ENCODE measurements at places on chromosomes 13 and 19. TPM values are rescaled to one million over a fixed set of nuclear protein-coding genes. Genes with fewer than 3 reads are reported as not detected.
A peak's percentile ranks its signal among the peaks of the same experiment; 100 is the strongest.

CILP2 gene
- total RNA-seq: 0.17 TPM

PRR12 gene
- total RNA-seq: 47.1 TPM

ONECUT3 gene
- total RNA-seq: not detected

GRCh38 chr13:92177966-92178365, 779.5 kb downstream of the GPC5 start:
- no peak for DNase-seq

- DNase-seq: no peak
These were observed 61.4 kb downstream of the RFX2 start for GRCh38 chr19:6048793-6049405.

- DNase-seq: no peak
These were observed 310.5 kb downstream of the ATP8A2 start for GRCh38 chr13:25682276-25682675.

GRCh38 chr19:39209196-39209595, 5.1 kb upstream of the SYCN start:
- no peak for DNase-seq

DNA sequence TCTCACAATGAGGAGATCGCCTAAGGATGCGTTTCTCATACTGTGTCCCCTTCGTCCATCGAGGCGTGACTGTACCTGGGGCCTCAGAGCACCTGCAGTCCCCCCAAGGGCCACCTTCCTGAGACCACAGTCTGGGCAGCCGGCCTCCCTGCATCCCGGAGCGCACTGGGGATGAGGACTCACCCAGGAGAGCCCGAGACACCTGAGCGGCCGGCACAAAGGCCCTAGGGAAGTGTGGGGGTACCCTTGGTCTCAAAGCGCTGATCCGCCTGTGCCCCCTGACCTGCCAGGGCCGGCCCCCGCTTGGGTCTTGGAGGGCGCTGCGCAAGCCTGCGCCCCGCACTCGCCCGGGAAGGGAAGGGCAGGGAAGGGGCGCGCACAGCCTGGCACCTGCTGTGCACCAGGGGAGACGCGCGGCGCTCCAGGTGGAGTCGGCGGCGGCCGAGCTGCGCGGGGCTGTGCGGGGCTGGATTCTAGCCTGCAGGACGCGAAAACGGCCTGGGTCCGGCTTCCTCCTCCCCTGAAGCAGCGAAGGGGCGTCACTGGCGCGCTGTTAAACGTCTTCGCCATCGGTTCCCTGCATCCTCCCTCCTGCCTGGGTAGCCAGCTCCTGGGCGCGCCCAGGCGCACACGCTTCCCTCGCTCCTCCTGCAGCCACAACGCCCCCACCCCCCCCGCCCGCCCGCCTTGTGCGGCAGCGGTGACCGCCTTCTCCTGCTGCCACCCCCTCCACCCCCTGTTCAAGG, 13.6 kb upstream of the USP29 start:
- DNase-seq: no peak

DNA sequence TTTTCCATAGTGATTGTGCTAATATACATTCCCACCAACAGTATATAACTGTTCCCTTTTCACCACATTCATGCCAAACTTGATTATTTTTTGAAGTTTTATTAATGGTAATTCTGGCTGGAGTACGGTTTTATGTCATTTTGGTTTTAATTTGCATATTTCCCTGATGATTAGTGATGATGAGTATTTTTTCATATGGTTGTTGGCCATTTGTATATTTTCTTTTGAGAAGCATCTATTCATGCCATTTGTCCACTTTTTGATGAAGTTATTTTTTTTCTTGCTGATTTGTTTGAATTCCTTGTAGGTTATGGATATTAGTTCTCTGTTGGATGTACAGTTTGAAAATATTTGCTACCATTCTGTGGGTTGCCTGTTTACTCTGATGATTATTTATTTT, 484.4 kb upstream of the SPRY2 start:
- DNase-seq: no peak

DNA sequence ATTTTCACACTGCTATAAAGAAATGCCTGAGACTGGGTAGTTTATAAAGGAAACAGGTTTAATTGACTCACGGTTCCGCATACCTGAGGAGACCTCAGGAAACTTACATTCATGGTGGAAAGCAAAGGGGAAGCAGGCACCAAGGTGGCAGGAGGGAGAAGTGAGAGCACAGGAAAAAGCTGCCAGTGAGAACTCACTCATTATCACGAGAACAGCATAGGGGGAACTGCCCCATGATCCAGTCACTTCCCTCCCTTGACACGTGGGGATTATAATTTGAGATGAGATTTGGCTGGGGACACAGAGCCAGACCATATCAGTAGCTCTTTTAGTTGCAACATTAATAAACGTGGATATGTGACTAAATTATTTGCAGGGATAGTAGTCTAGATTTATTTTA, 4.3 kb upstream of the KCTD4 start:
- no peak for DNase-seq

DNA sequence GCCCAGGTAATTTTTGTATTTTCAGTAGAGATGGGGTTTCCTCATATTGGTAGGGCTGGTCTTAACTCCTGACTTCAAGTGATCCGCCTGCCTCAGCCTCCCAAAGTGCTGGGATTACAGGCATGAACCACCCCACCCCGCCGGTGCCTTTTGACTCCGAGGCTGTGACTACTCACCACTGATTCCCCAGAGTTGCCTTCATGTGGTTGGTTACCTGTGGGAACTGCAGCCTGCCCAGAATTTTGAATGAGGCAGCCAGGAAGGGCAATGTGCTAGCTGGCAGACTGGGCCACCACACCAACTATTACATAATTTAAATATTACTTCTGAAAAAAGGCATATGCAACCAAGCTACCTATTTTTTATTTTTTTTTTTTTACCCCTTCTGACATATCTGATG, 42.8 kb downstream of the N4BP2L2 start:
- no peak for DNase-seq

DNA sequence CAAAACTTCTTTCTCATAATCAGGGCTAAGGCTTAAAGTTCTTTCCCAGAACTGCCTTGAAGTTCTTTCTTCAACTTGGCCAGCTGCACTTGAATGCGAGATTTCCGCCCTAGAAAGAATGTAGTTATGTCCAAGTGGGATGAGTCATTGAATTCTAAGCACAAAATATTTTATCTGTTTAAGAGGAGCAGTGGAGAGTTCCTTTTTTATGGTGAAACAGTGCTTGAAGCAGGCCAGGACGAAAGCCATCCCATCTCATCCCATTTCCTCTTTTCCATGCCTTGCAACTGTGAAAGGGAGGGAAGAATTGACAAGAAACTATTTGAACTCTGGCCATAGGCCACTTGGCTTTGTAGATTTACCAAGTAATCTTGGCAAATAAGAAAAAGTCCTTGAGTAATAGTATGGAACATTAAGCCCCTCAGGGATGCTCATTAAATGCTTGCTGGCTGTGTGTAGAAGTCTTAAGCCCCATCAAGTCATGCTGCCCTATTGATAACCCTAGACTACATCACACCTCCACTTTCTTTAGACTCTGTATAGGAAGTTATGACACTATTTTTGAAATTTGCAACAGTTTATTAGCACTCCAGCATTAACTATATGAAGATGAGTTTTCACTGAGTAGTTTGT, 174.5 kb downstream of the KCTD12 start:
- no peak for DNase-seq

DNA sequence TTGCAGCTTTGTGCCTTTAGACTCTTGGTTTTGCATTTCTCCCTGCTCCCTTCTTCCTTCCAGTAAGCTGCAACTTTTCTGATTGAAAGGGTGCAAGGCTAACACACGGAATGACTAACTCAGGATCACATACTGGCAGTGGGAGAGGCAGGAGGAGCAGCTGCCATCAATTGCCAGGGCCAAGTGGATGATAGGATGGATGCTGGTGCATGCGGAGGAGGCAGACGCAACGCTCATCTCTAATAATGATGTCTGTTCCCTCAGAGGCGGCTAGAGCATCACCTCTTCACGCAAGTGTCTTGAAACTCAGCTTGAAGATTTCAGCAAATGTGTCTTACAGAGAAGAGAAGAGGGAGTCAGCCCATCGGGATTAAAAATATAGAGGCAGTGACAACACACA, 49.5 kb upstream of the TPM4 start:
- no peak for DNase-seq

DNA sequence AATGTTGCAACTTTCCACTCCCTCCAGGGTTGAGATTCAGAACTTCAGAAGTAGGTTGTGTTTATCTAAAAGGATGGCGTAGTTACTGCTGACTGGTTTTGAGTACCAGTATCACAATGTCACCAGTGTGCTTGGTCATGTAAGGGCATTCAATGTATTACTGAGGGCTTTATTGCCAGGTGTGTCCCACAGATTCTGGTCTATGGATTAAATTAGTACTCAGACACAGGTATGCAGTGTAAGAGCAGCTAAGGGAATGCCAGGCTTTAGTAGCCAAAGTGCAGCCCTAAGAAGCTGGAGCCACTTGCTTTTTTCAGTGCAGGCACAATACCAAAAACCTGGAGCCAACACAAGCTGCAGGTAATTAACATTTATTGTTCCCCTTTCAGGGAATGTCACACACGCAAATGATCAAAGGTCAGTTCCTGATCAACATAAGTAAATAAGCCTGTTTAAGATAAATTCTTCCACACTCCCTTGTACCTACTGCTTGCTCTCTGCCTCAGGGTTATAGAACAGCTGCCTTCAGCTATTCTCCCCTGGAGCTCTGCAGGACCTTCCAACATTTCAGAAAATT, 130.1 kb upstream of the ZNF91 start:
- DNase-seq: no peak

DNA sequence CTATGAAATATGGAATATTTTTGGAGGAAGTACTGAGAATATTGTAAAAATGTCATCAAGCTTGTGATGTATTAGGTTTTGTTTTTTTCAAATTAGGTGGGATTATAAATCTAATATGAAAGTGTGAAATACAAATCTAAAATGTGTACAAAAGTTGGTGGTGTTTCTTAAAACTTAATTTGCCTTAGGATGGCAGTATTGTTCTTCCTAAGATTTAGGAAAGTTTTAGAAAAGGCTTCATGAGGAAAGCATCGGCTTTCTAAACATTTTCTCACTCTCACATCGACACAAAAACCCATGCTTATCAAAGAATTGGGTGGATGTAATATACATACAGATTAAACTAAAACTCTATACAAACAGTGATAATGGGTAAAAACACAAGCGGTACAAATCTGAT, 972.0 kb upstream of the PCDH20 start:
- DNase-seq: no peak

DNA sequence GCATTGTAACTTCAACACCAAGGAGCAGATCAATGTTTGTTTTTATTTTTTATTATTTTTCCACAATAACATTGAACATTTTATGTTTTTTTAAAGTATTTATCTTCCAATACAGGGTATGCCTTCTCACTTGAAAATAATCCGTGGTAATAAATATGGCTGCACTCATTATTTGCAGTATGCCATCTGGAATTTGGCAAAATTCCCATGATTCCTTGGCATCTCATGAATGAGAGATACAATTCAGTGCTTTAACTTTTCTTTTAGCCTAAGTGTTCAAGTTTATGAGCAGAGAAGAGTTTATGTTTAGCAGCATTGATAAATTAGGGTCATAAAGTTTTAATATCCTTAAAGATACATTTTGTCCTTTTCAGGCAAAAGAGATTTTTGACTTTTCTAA, 1109.6 kb upstream of the ATXN8OS start:
- DNase-seq: no peak

DNA sequence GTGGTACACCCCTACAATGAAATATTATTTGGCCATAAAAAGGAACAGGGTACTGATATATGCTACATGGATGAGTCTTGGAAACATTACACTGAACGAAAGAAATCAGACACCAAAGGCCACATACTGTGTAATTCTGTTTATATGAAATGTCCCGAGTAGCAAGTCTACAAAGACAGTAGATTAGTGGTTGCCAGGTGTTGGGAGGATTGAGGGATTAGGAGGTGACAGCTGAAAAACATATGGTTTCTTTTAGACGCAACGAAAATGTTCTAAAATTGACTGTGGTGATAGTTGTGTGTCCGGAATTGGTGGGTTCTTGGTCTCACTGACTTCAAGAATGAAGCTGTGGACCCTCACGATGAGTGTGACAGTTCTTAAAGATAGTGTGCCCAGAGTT, 35.1 kb downstream of the IL17D start:
- DNase-seq: no peak

- DNase-seq: no peak
These were observed 1420.8 kb upstream of the SLC10A2 start for GRCh38 chr13:104487006-104487405.

- peak; percentile 99 for DNase-seq
These were observed at the start of gene FBXW9 for GRCh38 chr19:12696366-12697335. Gene FBXW9 (minus strand): TSS chr19:12696631. CDS start chr19:12696581, 50 bp downstream.

- DNase-seq: no peak
These were observed 60.2 kb downstream of the ZIC5 start for GRCh38 chr13:99911069-99911964.

DNA sequence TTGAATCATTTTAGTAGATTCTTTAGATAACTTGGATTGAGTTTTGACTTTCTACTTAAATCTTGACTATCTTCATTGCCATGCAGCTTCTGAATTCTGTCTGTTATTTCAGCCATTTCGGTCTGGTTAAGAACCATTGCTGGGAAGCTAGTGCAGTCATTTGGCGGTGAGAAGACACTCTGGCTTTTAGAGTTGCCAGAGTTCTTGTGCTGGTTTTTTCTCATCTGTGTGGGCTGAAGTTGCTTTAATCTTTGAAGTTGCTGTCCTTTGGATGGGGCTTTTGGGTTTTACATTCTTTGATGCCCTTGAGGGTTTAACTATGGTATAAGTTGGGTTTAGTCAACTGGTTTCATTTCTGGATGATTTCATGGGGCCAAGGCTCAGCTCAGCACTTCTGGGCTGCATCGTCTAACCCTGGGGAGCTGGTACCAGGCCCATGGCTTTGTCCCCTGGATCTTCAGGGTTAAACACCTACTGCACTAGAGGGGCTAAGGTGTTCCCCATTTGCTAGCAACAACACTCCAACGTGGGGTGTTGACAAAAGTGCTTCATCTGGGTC, 10.0 kb upstream of the IGFL2 start:
- DNase-seq: no peak

- DNase-seq: no peak
These were observed 534 bp upstream of the GEMIN7 start for GRCh38 chr19:45078390-45079062.

Measured in suprapubic skin (tissue), 4 donors.